ENCODE measurements at places on chromosomes 2 and 18.
A peak's percentile ranks its signal among the peaks of the same experiment; 100 is the strongest.

DNA sequence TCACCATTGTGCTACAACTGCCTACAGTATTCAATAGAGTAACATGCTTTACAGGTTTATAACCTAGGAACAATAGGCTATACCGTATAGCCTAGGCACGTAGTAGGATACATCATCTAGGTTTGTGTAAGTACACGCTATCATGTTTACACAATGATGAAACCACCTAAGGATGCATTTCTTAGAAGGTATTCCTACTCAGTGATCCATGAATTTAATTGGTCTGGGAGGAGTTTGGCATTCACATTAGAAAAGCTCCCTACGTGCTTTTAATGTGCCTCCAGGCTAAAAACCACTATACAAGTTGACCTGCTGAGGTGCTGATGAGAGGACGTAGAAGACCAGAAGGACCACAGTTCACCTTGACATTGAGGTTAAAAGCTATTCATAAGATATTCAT lies 154.5 kb upstream of the LRRTM1 start:
- DNase-seq = no peak

DNA sequence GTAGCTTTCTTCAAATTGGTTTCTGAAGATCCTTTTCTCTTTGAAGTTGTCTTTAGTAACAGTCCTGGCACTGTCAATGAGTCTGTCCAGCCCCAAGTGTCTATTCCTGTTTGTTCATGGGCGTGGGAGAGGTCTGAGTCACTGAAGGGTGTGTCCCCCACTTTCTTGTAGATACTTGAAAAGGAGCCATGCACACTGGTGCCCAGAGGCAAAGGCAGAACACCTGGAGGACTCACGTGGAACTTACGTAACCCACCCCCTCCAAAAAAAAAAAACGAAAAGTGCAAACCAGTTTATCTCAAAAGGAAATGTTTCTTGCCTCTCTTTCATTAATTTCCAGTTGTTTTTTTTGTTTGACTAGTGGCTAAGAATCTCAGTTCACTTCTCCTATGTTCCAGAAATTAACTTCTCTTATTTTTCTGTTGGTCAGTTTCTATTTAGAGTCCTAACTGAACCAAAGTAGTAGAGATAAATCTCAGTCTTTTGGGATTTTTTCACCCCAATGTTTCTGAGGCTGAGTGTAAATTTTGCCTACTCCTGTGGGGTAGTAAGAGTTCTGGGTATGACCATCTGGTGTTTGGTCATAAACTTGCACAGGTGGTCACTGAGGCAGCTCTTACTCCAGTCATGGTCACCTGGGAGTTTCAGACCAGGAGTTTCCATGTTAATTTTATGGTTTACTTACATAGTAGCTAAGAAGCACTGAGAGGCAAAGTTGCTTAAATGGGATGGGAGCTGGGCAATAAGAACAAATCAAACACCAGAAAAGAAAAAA lies 54.9 kb downstream of the DSC3 start:
- DNase-seq = no peak

DNA sequence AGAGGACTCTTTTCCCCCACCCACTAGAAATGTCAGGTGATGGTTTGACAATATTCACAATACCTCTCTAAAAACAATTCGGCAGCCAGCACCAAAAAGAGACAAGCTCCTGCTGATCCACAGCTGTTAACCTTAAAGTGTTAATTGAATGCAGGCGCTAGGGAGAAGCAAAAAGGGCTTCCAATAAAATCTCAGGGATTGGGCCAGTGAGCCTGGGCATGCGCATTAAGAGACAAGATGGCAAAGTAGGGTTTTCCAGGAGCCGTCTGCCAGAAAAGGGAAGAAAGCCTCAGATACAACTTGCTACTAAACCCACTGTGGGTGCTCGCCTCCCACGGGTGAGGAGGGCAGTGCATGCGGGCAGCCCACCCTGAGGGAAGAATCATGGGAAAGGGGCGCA lies 98.8 kb downstream of the HS6ST1 start:
- peak; percentile 7 for DNase-seq

DNA sequence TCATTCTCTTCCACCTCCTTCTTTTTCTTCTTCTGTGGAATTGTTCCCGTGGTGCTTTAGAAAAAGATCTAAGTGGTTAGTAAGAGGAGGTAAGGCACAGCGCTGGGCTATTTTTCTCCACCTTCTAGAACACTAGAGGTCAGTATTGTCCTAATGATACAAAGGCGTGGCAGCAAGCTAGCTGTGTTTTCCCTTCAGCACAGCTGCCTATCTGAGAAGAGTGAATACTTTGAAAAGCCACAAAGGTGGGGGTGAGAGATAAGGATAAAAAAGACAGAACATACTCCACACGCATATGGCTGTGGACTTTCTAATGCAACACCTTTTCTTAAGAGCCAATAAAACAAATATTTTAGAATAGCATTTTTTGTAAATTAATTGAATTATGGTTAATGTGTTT lies 2.1 kb downstream of the CNTNAP5 start:
- peak; percentile 62 for DNase-seq

DNA sequence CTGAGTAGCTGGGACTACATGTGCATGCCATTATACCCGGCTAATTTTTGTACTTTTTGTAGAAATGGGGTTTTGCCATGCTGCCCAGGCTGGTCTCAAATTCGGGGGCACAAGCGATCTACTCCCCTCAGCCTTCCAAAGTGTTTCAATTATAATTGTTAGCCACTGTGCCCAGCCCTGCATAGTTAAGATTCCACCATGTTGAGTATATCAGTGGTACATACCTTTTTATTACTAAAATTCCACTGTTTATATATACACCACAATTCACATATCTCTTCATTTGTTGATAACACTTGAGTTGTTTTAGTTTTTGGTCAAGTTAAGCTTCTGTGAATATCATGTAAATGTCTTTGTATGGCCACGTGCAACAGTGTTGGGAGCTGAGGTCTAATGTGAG lies 12.8 kb upstream of the FMNL2 start:
- peak; percentile 10 for DNase-seq
